Calu3 (cell line): ENCODE measurements at places on chromosomes 5 and 9. TPM values are rescaled to one million over a fixed set of nuclear protein-coding genes. Genes with fewer than 3 reads are reported as not detected.

The ANXA2R gene
- 8.0 and 9.4 TPM in 2 replicates for total RNA-seq

The CDC20B gene
- not detected in 2 replicates for total RNA-seq

The PTPRD gene
- total RNA-seq, result 0.37 and 1.8 TPM in 2 replicates

DNA sequence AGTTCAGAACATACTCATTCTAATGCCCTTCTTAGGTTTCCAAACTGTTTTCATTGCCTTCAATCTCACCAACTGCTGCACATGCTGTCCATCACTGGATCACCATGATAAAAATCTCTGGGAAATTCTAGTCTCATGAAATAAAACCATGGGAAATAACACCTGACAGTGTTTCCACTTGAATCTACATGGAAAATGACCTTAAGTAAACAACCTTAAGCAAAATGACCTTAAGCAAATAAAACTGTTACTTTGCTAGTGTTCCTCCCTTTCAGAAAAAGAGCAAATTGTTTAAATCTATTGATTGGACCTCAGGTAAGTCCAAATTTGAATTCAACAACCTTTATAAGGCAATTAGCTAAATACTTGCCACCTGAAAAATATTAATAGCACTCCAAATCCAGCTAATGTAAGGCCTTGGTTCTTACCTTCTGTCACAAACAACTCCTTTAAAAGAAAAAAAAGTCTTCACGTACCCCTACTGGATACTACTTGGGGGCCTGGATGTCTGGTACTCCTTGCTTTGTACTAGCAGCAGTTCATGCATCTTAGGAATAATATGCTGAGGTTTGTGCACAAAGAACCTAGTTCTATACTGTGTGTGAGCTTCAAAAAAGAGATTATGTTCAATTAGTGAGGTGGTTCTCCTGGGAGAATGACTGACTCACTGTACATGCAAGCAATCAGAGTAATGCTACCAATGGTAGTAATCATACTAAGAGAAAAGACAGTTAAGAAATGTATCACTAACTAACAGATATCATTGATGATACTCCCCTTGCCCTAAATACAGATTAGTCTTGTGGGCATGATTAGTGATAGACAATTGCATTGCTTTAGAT is 630.4 kb downstream of the PSAT1 start:
- DNase-seq, result no peak

DNA sequence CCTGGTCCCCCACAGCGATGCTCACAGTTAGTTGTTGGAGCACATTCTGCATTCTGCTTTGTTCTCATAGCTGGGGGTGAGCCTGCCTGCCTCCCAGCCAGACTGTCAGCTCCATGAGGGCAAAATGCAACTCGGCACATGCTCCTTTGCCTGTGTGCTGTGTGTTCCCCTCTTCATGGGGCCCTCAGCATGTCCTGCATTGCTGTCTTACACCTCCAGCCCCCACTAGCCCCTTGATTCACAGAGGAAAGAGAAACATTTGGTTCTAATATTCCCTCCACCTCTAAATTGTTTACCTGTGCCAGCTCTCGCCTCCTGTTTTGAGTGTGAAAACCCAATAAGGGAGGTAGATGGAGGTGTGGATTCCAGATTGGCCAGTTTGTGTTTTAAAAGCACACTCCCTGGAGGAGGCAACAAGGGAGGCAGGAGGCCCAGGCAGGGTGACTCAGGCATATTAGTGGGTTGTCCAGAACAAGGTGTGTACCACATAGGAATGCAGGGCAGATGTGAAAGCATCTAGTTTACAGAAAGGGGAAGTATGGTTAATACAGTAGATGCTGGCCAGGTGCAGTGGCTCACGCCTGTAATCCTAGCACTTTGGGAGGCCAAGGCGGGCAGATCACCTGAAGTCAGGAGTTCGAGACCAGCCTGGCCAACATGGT is 224.6 kb downstream of the AGTPBP1 start:
- DNase-seq, result peak; percentile 45

- DNase-seq, result no peak
Observed at GRCh38 chr5:126280846-126281245, 142.4 kb upstream of the GRAMD2B start.

DNA sequence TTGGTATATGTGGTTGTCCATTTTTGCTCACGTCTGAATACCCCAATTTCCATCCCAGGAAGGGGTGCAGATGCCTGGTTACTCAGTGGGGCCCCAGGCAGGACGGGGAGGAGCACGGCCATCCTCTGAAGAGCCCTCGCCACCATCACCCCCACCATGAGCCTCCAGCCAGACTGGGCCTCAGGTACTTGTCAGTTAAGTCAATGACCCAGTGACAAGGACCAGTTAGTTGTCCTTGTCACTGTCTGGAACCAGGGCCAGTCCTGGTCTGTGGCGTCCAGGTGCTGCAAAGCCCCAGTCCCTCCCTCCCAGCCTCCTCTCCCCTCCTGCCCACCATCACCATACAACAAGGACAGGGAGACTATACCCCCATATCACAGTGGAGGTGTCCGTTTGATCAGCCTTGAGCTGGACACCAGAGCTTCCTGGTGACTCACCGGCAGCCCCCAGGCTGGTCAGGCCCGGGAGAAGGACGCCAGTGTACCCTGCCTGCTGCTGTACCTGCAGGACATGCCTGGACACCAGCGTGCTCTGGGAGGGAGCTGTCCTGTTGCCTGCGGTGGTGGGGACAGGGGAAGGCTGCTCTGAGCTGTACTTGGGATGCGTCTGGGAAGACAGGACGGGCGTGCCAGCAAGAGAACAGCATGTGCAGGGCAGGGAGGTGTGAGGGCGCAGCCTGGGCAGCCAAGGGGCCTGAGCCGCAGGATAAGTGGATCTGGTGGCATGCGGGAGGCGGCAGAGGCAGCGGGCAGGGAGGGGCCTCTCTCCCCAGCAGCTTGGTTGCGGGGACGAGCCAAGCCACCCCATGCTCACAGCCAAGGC is 32.6 kb upstream of the TTLL11 start:
- peak; percentile 22 for DNase-seq

GRCh38 chr5:139664086-139664693 is 16.0 kb downstream of the CXXC5 start:
- DNase-seq, result no peak

DNA sequence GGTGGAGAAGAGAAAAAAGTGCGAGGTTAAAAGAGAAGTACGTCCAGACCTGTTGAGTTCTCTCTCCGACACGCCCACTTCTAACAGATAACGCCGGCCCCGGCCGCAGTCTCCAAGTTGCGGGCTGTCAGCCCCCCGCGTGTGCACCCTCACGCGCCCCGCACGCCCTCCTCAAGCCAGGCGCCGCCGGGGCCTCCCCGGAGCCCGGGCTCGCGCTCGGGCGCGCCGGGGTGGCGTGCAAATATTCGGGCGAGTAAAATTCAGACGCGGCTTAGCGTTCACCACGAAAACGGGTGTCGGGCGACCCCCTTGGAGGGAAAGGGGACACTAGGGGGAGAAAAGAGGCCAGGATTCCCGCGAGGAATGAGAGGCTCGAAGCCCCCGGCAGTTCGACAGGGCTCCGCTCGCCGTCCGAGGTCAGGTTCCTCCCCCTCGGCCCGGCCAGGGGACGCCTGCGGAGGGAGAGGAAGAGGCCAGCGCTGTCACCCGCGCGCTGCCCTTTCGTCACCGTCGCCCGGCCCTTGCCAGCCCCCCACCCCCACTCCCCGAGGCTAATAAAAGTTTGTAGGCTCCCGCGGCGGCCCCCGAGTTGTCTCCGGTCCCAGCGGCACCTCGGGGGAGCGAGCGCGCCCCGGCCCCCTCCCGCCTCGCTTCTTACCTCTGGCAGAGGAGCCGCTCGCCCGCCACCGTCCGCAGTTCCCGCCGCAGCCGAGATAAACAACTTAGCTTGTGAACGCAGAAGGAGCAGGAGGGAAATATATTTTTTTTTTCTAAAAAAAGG is 743 bp downstream of the NR3C1 start:
- peak; percentile 54 for DNase-seq

GRCh38 chr5:176870110-176870591 is 29.0 kb downstream of the HK3 start:
- DNase-seq, result peak; percentile 41

DNA sequence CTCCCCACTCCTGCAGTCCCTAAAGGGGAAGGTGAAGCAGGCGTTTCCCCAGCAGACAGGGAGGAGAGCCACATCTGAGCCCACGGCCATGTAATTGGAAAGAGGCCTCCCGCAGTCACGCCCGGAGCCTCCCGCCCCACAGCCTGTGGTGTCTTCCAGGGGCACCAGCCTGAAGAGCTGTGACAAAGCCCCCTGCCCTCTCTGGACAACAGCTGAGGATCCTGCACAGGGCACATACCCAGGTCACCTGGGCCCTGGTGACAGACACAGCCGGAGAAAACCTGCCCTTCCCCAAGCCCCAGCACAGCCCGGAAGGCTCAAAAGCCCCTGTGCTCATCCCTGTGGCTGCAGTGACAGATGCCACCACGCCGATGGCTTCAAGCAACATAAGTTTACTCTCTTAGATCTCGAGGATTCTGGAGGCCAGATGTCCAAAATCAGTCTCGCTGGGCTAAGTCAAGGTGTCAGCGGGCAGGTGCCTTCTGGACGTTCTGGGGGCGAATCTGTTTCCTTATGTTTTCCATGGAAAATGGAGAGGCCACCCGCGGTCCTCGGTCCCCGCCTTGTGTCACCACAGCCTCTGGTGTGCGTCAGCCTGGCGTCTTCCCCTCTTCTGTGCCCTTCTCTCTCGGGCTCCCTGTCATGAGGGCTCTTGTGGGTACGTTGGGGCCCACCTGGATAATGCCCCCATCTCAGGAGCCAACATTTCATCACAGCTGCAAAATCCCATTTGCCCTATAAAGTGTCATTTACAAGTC is 71.5 kb downstream of the PSMB7 start:
- DNase-seq, result no peak

- DNase-seq, result no peak
Observed at GRCh38 chr5:167657016-167657415, 634.4 kb upstream of the WWC1 start.

GRCh38 chr5:148725675-148726074 is 71.3 kb upstream of the HTR4 start:
- no peak for DNase-seq

DNA sequence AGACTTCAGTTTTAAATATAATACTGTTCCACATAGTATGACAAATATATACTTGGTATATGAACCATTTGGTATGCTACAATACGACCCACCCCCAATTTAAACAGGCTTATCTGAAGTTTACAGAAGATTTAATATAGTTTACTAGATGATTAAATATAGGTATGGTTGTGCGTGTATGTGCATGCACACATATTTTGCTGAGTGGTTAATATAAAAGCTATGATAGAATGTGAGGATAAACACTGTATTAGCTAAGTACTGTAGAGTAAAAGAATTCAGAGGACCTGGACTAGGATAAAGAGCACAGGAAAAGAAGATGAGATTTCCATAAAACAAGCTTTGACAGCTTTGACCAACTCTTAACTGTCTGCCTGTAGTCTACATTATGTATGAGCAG is 356.7 kb downstream of the PDE4D start:
- no peak for DNase-seq

DNA sequence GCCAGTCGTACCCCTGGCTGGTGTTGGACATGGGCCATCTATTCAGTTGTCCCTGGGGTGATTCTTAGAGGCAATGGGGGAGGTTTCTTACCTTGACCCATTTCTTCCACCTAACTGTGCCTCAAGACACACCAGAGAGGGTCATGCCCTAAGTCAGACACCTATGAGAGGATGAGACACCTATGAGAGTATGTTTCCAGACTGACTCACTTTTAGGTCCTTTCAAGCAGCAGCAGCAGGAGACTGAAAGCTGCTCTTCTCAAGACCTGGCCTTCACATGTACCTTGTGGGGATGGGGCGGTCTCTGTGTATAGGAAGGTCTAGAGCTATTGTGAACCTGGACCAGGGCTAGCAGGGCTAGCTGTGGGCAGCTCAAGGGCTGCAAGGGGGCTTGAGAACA is 130.1 kb downstream of the TENT4A start:
- no peak for DNase-seq

DNA sequence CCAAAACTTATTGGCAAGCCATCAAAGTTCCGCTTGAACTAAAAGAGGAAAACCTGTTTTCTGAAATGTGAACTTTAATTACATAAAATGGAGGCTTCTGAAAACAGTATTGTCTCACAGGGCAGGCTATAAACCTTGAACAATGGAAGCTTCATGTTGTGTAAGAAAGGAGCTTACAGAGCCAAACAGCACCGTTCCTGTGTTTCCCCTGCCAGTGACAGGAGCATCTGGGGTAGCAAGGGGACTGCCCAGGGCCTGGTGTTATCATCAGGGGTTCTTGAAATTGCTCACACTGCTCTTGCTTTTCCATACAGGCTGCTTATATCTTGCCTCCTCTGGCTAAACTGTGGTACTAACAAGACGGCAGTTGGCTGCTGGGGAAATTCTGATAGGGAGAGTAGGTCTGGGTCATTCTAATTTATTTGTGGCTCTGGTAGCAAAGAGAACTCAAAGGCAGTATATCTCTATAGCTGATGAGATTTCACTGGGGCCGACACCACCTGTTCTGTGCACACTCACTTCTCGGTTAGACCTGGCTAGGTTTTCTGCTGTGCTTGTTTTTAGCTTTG is 40.4 kb downstream of the BASP1 start:
- no peak for DNase-seq
